ENCODE measurements at places on chromosomes 11 and 22.

DNA sequence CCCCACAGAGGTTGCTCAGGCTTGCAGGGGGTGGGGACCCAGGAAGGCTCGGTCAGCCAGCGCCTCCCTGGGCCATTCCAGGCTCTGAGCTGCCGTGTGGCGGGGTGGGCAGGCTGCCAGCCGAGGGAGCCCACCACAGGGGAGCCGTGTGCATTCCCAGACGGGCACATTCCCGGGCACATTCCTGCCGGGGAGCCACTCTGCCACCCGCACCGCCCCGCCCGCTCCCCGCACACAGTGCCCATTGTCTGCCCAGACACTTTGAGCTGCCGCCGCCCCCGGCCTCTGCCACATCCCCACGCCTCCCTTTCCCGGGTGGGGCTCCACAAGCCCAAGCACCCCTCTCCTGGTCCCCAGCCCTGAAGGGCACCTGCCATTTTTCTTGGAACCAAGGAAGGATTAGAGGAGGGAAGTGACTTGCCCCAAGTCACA lies 27.4 kb downstream of the RPL3 start:
- DNase-seq = no peak

- no peak for DNase-seq
Measured at GRCh38 chr11:85281550-85281949, 345.6 kb downstream of the DLG2 start.

- DNase-seq = no peak
Measured at GRCh38 chr11:17410606-17411379, 22.3 kb upstream of the KCNJ11 start.

DNA sequence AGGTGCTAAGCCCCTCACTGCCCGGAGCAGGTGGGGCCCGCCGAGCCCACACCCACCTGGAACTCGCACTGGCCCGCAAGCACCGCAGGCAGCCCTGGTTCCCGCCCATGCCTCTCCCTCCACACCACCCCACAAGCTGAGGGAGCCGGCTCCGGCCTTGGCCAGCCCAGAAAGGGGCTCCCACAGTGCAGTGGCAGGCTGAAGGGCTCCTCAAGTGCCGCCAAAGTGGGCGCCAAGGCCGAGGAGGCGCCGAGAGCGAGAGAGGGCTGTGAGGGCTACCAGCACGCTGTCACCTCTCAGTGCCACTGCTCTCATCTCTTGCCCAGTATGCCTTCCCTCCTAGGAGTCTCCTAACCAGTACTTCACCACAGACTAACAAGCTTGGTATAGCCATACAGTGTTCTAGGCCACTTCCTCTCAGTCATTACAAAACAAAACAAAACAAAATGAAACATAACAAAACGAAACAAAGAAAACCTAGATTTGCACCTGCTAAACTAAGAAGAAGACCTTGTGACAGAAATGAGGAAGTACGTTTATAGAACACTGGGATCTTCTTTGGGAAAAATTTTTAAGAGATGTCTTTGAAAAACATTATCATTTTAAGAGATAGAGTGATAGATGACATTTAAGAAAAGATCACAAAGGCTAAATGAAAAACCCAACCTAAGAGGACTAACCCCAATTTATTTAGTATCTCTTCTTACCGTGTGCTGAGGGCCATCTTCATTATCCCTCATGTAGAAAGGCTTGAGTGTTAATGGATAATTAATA lies 47.7 kb upstream of the GAB2 start:
- no peak for DNase-seq

DNA sequence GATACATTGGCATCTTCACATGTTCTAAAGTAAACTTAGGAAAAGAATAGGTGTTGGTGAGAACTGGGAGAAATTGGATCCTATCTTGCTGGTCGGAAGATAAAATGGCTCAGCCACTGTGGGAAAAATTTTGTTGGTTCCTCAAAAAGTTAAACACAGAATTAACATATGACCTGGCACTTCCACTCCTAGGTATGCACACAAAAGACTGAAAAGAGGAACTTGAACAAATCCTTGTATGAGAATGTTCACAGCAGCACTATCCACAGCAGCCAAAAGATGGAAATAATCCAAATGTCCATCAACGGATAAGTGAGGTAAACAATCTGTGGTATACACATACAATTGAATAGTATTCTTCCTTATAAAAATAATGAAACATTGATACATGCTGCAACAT lies 4.8 kb upstream of the TPH1 start:
- no peak for DNase-seq

DNA sequence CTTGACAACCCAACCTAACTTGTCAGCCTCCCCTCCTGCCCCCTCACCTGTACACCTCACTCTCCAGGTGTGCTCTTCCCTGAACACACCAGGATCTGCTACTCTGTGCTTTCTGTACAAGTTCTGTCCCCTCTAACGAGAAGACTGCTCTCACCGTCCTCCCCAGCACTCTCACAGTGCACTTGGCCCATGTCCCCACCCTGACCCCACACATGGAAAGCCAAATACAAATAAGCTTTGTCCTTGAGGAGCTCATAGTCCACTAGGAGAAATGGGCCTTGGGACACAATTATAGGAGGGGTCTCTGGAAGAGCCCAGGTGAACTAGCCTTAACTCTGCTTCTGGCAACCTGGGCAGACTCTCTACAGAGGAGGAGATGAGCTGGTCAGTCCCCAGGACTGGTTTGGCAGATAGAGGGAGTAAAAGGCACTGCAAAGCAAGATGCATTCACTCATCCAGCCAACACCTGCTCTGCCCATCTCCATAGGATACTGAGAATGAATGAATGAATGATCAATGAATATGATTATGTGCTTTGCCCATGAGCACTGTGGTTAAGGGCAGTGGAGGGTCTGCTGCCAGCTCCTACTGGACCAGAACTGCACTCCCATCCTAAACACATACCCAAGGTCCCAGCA lies 9.9 kb downstream of the NIPSNAP1 start:
- no peak for DNase-seq

- no peak for DNase-seq
Measured at GRCh38 chr22:24482575-24482974, 12.6 kb upstream of the UPB1 start.

- DNase-seq = no peak
Measured at GRCh38 chr11:45473341-45473895, 187.3 kb upstream of the SYT13 start.

GRCh38 chr11:7600205-7600775 lies 73.0 kb downstream of the CYB5R2 start:
- DNase-seq = no peak

- DNase-seq = peak; percentile 28
Measured at GRCh38 chr11:61871158-61871597, 20.2 kb downstream of the FADS3 start.

- no peak for DNase-seq
Measured at GRCh38 chr11:119361056-119361787, 14.7 kb upstream of the MFRP start.

- no peak for DNase-seq
Measured at GRCh38 chr22:28670161-28670560, 9.5 kb downstream of the TTC28 start.

DNA sequence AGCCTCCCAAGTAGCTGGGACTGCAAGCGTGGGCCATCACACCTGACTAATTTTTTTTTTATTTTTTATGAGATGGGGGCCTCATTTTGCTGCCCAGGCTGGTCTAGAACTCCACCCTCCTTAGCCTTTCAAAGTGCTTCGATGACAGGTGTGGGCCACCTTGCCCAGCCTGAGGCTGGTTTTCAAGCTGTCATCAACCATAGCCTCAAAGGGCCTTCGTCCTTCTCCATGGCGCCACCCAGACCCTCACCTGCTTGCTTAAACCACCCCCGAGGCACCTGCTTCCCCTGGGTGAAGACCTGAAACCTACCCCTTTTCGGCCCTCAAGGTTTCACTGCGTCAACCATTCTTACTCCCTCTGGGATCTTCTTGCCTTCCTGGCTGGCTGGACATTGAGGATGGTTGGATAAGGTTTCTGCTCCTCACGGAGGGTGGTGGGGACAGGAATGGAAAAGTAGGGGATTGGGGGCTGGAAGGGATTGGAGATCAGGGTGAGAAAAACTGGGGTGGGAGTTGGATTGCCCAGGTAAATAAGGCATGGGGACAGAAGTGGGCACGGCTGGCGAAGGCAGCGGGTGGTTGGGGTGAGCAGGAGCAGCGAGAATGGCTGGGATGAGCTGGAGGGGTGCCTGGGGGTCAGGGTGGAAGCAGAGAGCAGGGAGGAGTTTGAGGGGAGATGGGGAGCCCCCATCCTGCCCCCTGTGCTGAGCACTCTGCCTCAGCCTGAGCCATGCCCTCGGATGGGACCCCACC lies 2.8 kb upstream of the ACR start:
- DNase-seq = no peak

GRCh38 chr11:445765-446588 lies 4.1 kb upstream of the PTDSS2 start:
- DNase-seq = no peak

DNA sequence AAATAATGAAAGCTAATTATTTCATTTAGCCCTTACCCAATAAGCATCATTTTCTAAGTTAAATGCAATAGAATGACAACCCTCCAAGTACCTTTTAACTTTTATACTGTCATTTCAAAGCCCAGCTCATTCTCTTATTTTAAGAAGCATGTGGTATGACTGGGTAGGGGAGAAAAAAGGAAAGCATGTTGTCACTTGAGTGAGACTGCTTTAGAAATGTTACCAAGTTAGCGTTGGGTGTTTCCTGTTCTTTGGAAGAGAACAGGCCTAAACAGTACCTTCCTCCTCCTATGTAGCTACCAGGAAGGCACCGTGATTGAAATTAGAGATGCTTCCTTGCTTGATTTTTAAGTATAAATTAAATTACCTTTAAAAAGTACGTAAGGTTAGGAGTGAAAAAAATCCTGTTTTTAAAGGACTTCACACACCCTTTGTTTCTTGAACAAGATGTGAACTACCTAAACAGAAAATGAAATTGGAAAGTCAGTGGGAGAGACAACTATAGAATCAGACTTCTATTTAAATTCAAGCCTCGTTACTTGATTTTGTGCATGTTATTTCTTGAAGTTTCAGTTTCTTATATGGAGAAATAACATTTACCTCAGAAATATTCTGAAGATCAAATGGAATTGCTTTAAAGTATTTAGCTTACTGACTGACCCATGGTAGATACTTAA lies 741 bp upstream of the CNTF start:
- no peak for DNase-seq

- peak; percentile 51 for DNase-seq
Measured at GRCh38 chr11:12979928-12980689, 29.0 kb upstream of the RASSF10 start.

DNA sequence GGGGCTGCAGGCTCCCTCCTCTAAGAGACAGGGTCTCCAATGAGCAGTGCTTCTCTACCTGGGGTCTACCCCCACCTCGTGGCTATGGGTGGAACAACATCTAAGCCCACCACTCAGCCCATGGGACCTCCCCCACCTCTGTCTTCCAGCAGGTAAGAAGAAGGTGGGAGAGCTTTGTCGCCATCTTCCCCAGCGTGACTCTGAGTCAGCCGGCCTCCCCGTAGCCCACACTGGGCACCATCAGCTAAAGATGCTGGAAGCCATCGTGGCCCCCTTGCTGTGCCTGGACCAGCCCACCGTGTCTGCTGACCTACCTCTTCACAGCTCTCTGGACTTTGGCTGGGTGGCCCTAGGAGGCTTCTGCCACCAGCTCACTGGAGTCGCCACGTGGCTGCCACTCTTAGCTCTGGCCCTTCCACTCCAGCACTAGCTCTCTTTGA lies 944 bp downstream of the C11orf86 start:
- no peak for DNase-seq

- DNase-seq = no peak
Measured at GRCh38 chr22:47219789-47220188, 457.3 kb downstream of the TBC1D22A start.

- no peak for DNase-seq
Measured at GRCh38 chr11:68550485-68550817, 89.9 kb downstream of the PPP6R3 start.

DNA sequence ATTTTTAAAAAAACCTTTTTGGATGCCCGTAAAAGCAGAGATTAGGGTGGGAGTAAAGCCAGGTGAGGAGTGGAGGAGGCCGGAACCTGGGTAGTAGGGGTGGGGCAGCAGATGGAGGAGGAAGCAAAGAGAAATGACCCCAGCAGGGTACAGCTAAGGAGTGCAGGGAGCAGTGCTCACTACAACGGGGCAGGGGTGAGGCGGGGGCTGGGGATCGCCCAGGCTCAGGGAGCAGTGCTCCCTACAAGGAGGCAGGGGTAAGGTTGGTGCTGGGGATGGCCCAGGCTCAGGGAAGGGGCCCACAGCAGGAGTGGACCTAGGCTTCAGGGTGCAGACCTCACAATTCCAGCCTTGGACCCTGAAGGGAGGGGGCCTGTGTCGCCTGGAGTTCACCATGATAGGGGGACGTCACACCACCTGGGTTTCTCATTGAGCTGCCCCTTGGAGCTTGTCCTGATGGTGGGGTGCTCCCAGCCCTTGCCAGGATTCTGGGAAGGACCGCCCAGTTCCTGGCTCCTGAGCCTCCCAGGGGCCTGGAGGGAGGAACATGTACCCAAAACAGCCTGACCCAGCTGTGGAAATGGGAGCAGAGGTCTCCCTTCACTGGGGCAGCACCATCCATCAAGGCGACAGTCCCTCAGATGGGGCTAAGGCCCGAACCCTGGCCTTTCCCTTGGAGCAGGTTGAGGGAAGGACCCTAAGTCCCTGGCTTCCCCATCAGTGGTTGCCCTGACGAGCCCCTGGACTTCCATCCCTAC lies 2.9 kb upstream of the PNPLA2 start:
- DNase-seq = no peak

DNA sequence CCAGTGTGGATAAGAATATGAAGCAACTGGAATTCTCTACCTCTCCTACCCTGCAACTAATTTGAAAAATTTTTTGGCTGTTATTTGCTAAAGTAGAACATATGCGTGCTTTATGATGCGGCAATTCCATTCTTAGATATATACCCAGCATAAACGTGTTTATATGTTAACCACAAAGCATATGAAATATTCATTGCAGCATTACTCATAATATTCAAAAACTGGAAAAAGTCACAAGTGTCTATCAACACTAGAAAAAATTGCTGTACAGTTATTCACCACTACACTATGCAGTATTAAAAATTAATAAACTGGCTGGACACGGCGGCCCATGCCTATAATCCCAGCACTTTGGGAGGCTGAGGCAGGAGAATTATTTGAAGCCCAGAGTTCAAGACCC lies 226.4 kb downstream of the LUZP2 start:
- no peak for DNase-seq

GRCh38 chr11:65435411-65435931 lies 12.9 kb downstream of the NEAT1 start:
- DNase-seq = no peak

GRCh38 chr11:26700574-26701235 lies 21.2 kb downstream of the SLC5A12 start:
- DNase-seq = no peak

DNA sequence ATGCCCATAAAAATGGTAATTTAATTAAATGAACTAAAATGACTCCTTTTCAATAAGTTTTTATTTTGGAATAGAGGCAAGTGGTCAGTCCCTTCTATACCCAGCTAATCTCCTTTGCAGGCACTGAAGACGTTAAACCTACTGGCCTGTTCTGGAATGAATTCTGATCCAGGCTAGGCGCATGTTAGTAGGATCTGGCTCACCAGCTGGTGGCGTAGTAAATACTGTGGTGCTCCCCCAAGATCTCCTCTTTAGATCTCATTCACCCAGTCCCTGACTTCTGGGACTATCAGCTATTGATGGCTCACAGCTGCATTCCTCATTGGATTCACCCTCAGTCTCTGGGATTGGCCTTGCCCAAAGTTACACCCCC lies 173.7 kb upstream of the DDI1 start:
- DNase-seq = no peak

Data from NCI-H2081 treated with DMSO at 0.1 percent for 48 hours (cell line).